Osteocyte (in vitro differentiated cells): ENCODE measurements at places on chromosomes 1 and 21. TPM values are rescaled to one million over a fixed set of nuclear protein-coding genes. Genes with fewer than 3 reads are reported as not detected.

DNA sequence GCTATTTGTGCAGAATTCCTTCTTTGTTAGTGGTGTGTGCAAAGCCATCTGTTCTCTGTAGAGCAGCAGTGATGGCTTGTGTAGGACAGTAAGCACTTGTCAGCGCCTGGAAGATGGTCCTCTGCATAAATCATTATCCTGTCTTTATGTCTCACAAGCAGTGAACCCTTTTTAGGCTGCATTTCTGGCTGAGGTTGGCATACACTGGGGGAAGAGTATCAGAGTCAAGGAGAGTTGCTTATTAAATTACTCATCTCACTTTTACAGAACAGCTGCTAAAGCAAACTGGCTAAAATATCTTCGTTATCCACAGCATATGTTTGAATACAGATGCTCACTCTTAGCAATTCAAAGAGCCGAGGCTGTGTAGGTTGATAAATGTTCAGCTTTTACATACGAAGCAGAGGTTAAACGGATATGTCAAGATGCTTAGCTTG lies 54.6 kb upstream of the NCAM2 start:
- DNase-seq: no peak

- no peak for DNase-seq
These were observed 105.7 kb upstream of the PPP2R5A start for GRCh38 chr1:212179394-212180076.

DNA sequence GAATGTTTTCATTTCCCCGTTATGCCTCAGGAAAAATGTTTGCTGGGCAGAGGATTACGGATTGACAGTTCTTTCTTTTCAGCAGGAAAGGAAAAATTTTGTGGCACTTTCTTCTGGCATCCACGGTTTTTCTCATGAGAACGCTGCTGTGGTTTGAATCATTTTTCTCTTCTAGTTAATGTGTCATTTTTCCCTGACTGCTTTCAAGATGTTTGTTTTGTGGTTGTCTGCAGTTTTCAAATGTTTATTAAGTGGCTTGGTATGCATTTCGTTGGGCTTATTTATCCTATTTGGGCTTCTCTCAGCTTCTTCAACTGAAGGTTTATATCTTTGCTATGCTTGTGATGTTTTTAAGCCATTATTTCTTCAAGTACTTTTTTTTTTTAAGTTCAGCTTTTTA lies 359.0 kb downstream of the RGS7 start:
- no peak for DNase-seq

DNA sequence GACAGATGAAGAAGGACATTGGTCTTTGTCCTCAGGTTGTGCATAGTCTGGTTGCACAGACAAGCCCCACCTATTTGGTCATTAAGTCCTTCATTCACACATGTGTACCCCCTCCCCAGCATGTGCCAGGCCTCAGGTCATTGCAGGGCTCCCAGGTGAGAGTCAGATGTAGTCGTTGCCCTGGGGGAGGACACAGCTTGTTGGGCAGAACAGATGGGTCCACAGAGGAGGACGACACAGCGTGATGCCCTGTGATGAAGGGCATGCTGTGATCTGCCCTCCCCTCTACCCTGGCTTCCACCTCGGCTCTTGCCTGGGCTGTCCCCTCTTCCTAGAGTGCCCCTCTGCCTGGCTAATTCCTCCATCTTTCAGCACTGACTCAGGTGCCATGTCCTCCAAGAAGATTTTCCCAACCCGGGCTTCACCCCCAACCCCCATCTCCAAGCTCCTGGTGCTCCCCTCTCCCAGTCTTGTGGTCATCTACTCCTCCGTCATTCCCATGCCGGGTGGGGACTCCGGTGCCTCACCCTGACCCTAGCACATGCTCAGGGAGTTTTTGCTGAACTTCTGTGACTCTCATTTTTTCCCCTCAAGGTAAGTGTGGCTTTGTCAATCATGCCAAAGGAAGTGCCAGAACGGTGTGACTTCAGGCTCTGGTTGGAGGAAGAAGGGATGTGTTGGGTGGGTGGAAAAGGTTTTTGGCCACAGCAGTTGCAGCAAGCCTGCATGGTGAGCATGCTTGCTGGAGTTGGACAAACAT lies 220.5 kb downstream of the FOXD2 start:
- DNase-seq: peak; percentile 51

DNA sequence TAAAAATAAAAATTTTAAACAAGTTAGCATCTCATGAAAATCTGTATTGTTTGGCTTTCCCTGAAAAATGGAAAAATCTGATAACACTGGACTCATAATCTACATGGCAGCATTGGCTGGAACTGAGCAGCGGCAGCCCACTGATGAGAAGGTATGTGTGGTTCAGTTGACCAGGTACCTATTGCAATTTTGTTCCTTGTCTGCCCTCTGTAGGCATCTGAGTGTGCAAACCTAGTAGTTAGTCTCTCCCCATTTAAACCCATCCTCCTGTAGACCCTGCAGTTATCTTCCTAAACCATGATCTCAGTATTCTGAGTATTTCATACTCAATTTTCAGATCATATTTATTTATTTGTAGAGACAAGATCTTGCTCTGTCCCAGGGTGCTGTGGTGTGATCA lies 59.4 kb upstream of the SERBP1 start:
- DNase-seq: no peak

GRCh38 chr21:45465105-45465504 lies 60.1 kb downstream of the COL18A1 start:
- no peak for DNase-seq

DNA sequence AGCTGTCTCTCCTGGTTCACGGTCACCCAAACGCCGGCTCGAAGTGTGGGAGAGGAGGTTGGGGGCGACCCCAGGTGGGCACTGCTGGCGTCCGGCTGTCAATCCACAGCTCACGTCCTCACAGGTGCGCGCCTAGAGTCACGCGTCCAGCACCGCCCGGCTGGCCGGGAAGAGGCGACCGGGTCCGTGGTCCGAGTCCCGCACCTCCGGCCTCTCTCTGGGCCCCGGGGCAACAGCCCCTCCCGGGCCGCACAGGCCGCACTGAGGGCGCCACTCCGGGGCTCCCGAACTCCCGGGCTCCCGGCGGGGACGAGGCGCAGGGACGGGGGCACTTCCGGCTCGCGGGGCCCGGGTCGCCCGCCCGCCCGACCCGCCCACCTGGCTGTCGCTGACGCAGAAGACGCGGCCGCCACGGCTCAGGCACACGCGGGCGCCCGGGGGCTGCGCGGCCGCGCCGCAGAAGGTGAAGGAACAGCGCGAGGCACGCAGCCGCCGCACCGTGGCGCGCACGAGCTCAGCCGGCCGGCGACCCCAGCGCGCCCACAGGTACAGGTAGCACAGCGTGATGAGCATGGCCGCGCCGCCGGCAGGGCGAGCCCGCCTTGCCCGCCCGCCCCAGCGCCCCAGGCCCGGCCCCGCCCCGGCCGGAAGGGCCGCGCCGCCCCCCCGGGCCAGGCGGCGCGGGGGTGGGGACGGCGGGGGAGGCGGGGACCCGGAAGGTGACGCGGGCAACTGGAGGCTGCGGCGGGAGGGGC lies at the start of gene HLCS:
Gene HLCS (minus strand): TSS at position 604 of the 755 bp plus-strand sequence. CDS start 31 bp downstream, at position 573.
- DNase-seq: no peak

- DNase-seq: no peak
These were observed 40.9 kb downstream of the GALNT2 start for GRCh38 chr1:230107941-230108340.

GRCh38 chr1:17156108-17156507 lies 36.9 kb upstream of the PADI2 start:
- no peak for DNase-seq

GRCh38 chr21:39511102-39511501 lies 59.3 kb downstream of the SH3BGR start:
- no peak for DNase-seq

The SH3BGR gene
- total RNA-seq: 1.2 and 2.0 TPM in 2 replicates
